ENCODE measurements at places on chromosomes 2 and 18.
A peak's percentile ranks its signal among the peaks of the same experiment; 100 is the strongest.

DNA sequence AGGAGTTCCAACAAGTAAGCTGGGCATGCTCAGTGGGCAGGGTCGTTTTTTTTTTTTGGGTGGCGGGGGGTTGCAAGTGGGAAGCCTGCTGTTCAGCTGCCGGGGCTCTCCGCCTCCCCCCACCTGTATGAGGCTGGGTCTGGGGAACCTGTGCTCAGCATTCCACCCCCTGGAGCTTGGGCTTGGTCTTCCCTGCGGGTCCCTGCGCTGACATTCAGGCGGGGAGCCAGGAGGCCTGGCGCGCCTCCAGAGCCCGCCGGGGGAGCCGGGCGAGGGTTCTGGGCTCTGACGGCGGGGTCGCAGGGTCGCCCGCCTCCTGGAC is 822 bp upstream of the GPD2 start:
- DNase-seq = no peak

GRCh38 chr2:233098618-233099017 is 38.5 kb downstream of the INPP5D start:
- no peak for DNase-seq

DNA sequence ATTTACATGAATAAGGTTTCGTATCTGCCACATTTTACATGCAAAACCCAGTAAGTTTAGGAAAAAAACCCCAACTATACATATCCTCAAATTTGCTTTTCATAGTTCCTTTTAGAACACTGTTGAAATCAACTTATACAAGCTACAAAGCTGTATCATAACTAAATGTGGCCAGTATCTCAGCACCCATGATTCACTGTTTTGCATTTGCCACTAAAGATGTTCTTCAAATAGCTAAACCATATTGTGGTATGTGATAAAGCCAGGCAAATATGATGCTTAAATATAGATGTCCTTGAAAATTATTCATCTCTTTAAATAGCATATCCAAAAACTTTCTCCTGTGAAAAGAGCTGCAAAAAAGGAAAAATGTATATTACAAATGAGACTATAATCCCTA is 29.9 kb downstream of the ROCK2 start:
- no peak for DNase-seq

DNA sequence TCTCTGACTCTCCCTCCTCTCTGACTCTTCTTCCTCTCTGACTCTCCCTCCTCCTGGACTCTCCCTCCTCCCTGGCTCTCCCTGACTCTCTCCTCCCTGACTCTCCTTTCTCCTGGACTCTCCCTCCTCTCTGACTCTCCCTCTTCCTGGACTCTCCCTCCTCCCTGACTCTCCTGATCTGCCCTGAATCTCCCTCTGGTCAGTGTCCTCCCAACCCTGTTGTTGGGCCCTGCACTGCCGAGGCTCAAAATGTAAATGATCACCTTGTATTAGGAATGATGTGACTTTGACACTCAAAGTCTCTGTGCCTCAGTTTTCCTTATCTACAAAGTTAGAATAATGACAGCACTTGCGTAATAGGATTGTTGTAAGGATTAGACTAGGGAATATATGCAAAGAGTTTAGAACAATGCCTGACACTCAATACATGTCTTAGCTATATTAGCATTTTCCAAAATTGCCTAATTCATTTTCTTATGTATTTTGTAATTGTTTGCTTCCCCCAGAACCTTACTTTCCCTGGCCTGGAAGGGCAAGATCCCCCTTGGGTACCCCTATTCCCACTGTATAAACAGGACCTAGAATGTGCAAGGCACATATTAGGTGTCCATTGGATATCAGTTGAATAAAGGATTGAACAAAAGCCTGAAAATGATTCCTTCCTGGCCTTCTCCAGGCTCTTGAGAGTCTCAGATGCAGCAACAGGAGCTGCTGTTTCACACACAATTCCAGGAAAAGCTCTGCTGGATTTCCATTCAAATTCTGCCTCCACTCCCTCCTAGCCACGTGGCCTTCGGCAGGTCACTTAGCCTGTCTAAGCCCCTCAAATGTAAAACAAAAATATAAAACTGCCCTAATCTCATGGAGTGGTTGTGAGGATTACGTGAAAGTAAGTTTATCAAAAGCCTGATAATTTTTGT is 170.1 kb downstream of the INHBB start:
- DNase-seq = no peak

GRCh38 chr18:48053881-48054816 is 123.7 kb upstream of the SMAD2 start:
- no peak for DNase-seq

DNA sequence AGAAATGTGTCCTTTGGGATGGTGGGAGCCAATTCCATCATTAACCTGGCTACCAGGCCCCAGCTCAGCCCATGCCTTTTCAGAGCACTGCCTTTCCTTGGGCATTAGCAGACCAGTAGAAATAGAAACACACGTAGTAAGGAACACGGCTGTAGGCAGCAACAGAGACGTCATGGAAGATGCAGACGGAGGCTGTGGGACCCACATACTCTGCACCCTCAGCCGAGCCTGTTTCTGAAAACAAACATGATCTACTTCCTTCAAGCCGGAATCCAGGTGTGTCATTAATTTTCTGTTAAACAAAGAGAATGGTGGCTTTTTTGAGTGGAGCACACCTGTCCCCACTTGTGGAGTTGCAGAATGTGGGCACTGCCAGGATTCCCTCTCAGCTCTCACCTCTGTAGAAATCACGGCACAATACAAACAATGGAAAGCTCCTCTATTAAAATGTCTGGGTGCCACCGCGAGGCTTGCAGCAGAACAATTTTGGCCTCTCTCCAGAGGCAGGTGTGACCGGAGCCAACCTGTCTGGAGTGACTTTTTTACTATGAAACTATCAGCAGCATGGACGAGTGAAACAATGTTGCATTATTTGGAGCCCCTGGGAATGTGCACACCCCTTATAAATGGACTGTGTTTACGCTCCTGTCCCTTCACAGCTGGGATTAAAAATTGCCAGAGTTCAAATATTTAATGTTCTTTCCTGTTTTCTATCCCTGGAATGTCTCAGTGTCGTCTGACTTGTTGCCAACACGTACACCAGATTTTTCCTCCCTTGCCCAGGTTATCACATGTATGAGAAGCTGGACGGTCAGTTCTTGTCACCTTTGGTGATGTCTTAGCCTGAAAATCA is 31.7 kb downstream of the SPP2 start:
- DNase-seq = no peak

- DNase-seq = no peak
These were observed 18.8 kb downstream of the TMEM87B start for GRCh38 chr2:112073875-112074274.

DNA sequence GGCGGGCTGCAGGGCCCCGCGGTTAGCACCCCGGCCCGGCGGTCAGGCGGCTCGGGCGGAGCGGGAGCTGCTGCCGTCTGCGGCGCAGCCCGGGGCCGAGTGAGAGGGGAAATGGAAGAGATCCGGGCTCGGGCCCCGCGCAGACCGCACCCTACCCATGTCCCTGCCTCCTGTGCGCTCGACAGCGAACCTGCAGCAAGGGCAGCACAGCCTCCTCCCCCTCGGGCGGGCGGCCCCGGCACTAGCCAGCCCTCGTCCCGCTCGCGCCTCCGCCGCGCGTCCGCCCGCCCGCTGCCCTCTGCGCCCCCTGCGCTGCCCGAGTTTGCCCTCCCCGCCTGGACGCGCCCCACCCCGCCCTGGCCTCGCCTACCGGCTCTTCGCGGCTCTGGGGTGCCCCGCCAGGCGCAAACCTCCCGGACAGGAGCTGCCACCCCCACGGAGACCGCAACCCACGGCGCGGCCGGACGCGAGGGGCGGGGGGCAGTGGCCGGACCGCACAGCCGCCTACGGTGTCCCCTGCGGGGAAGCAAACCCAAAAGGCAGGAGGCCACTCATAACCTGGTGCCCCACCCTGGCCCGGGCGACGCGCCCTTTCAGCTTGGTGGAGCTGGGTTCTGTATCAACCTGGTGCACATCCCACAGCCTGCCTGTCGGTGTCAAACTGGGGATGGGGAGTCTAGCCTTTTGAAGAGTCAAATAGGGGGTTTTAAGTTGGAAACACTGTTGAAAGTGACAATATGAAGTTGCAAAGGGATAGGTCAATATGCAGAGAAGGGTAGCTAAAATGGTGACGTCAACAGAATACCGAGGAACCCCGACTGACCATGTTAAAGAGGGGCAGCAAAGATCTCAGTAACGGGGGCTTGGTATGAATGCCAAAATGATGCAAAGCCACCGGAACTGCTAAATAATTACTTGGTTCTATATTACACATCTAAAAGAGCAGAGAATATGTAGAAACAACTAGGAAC is at the start of gene IHH:
TSS of gene IHH (minus strand) at position 101 of the 971 bp plus-strand sequence. CDS start 454 bp downstream, outside the sequence.
- no peak for DNase-seq

DNA sequence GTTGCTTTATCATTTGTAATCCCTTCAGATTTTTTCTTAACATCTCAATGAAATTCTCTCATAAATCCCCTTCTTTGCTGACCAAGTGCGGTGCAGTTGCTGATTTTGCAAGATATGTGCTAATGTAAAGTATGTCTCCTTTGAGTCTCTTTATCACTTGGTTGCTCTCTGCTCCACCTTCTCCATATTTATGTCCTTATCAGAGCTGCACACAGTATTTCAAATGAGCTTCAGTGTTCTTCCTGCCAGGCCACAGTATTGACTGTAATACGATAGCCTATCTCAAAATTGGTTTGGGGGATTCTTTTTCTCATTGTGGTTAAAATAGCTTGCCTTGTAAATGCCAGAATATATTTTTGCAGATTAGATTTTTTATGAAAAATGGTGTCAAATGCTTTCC is 32.2 kb downstream of the MAIP1 start:
- no peak for DNase-seq

DNA sequence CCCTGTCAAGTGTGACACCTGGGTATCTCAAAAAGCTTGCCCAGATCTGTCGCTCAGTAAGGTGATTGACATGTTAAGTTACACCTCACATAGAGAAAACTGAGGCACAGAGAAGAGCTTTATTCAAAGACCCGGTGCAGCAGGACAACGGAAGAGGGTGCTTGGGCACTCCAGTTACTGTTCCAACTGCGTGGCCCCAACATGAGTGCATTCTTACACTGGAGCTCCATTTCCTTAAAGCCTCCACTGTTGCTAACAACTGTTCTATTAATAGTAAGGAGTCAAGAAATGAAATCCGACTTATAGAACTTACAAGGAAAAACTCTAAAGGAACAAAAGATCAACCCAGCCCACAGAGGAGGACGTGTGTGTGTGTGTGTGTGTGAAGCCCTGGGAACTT is 54.8 kb upstream of the REV1 start:
- no peak for DNase-seq

DNA sequence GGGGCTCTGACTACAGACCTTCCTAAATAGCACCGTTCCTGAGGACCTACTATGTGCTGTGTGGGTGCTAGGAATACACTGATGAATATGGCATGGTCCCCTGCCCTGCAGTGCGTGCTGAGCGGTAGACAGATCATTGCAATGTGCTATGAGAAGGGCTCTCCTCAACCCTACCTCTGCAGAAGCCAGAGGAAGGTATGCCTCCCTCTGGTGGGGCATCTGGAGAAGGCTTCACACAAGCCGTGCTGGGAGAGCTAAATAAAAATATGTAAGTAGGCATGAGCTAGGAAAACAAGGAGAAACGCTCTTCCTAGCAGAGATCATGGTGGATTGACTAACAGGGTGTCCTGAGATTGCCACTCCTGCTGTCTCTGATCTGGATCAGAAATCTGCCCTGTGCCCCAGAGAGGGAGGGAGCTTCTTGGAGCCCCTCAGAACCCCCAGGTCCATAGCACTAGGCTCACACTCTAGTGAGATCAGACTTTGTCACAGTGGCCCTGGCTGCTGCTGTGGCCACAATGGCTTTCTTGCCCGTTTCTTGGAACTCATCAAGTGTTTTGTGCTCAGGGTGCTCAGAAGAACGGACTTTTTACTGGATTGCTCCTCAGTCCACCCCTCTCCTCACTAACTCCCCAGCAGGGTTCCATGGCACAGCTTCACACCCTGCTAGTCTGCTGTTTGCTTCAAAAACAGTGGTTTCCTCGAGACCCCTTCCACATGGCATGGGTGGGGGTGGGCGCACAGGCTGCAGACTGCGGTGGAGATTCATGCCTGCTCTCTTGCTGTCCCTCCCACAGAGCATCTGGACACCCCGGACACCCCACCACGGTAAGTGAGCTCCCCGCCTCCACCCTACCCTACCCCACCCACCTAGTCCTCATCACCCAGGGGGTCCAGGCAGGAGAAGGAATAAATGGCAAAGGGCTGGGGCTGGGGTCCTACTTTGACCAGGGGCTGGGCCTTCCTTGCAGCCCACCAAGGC is 14.2 kb downstream of the SIGLEC15 start:
- DNase-seq = peak; percentile 47

DNA sequence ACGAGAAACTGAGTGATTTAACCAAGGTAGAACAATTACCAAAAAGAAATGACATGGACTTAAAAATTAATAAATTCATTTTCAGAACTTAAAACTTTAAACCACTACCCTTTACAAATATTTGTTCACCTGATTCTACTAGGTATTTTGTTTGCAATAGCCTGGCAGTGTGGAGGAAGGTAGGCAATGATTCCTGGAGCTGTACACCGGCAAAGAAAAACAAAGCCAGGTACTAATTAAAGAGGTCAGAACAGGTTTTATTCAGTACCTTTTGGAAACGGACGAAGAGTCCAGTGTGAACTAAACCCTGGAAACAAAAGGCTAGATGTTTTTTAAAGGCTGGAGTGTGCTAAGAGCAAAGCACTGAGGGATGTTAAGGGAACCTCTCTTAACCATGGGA is 561.3 kb upstream of the FSHR start:
- no peak for DNase-seq

DNA sequence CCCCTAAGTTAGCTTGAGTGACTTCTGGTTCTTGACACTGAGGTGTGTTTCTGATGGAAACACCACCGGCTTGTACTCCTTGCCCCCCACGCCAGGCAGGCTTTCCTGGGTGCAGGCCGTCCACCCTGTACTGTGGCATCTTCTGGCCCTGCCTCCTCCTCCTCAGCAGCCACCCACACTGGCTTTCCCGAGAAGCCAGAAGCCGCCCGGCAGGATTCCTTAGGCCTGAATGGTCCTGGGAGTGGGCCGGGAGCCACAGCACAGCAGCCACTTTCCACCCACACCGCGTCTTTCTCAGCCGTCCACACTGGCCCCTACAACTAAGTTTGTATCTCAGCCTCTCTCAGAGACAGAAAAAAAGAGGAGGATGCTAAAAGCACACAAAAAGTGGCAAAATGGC is 2.1 kb upstream of the HSBP1L1 start:
- DNase-seq = no peak

- DNase-seq = peak; percentile 69
These were observed 10.2 kb downstream of the PROKR1 start for GRCh38 chr2:68653538-68653982.

DNA sequence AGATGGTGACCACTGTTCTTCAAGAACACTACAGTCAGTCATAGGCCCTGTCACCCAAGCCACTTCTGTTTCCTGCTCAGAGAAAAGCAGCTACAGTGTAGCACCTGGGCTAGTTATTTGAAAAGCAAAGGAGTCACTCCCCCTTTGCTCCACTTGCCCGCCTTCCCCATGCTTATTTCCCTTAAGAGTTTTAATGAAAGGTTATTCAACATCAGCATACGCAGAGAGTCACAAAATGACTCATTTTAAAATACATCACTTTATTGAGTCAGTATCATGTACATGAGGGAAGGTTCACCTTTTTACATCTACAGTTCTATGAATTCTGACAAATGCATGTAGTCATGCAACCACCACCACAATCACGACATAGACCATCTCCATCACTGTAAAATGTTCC is 71.3 kb downstream of the TNFRSF11A start:
- no peak for DNase-seq

All from GM12865 (cell line).